ENCODE measurements at places on chromosomes 11 and 22. TPM values are rescaled to one million over a fixed set of nuclear protein-coding genes. Genes with fewer than 3 reads are reported as not detected.
A peak's percentile ranks its signal among the peaks of the same experiment; 100 is the strongest.

The ARHGAP20 gene
- 2.7 TPM for total RNA-seq

The SLC22A25 gene
- 2.0 TPM for total RNA-seq

The GUCY1A2 gene
- 3.2 TPM for total RNA-seq

The PHOX2A gene
- total RNA-seq: 0.14 TPM

The C22orf23 gene
- not detected for total RNA-seq

The RPLP2 gene
- 1,317 TPM for total RNA-seq

The PAMR1 gene
- total RNA-seq: 7.6 TPM

The DEPDC7 gene
- 10.4 TPM for total RNA-seq

The OR4A16 gene
- not detected for total RNA-seq

The TRPT1 gene
- 47.4 TPM for total RNA-seq

The LIF gene
- 17.8 TPM for total RNA-seq

- DNase-seq: no peak
Observed at GRCh38 chr11:68040101-68040956, 1.5 kb downstream of the TCIRG1 start.

- DNase-seq: no peak
Observed at GRCh38 chr11:749731-750130, 2.5 kb downstream of the TALDO1 start.

DNA sequence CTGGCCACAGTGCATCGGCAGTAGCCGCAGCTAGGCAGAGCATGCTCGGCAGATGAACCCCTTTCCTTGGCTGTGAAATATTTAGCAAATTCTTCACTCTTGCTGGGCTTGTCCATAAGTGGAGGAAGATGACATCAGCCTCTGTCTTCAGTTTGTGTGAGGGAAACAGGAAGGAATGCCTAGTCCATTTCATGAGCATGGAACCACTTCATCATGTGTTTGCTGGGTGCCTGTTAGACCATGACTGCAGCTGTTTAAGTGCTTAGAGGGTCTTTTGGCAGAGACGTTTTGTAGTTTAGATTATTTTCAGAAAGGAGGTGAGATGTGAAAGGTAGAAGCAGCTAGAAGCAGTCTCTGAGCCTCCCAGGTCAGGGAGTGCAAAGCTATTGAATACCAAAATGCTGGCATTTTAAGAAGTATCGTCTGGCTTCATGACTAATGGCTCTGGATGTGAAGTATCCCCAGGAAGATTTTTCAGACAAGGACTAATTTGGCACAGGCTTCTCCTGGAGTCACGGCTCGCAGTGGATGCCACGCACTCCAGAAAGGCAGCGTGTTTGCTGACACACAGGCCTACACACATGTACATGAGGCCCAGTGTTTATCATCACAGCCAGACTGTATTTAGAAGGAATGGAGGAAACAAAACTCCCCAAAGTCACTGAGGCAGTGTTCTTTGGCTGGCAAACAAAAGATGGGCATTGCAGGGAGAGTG lies 43.1 kb upstream of the GRAMD1B start:
- DNase-seq: no peak

- DNase-seq: no peak
Observed at GRCh38 chr11:19607656-19608360, 104.8 kb upstream of the NAV2 start.

GRCh38 chr11:14809466-14809865 lies 82.6 kb downstream of the CYP2R1 start:
- DNase-seq: no peak

DNA sequence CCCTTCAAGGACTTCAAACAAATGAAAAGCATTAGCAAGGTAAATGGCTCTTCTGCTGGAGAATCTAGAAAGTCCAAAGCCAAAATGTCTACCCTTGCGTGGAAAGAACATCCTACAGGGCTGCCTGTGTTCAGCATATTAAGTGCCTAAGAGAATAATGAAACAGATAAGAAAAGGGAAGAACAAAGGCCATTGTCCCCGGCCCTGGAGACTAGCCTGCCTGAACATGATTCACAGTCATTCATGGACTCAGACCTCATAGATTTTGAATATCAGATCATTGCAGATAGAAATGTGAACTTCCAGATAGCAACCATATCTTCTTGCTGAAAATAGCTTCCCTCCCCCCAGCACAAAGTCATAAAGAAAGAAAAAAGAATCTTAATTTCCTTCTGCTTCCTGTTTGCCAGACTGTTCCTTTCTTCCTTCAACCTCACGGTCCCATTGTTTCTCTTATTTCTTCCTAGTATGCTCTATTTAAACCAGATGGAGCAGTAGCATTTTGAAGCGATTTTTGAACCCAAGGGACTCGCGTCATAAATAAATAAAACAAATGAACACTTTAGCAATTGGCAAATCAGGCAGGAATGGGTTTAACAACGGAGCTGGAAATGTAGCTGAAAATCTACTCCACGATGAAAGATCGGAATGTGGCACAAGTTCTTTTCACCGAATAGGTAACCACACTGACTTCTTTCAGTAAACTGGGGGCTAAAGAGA lies 408.2 kb upstream of the CCDC90B start:
- DNase-seq: no peak

DNA sequence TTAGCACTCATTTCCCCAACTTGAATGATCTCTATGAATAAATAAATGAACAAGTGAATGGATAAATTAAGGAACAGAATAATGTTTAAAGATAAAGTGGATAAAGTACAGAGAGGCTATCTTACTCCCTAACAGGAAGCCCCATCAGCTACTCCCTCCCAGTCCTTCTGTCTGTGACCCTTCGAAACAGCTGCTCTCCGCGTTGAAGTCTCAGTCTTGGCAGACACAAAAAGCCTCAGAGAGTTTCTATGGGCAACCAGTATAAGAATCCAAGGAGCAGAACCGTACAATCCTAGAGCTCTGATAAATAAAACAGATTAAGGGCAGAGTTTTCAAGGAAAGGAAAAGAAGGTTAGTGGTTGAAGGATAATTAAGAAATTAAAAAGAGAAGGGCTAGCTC lies 35.0 kb downstream of the GUCY1A2 start:
- no peak for DNase-seq

DNA sequence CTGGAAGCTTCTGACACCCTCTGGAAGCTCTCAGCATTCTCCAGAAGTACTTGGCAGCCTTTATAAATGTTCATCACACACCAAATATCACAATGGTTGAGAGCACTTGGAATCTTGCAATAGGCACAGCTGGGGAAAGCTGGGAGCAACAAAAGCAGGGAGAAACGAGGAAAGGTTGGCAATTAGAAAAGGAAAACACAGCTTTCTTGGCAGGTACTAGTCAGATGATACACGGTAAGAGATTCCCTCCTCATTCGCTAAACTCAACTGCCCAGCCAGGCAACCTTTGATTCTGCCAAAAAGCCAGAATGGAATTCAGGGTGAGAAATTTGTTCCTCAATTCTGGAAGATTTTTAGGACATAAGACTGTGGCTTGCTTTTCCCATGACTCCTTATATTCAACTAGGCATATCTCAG lies 576.9 kb upstream of the ANO5 start:
- DNase-seq: no peak

DNA sequence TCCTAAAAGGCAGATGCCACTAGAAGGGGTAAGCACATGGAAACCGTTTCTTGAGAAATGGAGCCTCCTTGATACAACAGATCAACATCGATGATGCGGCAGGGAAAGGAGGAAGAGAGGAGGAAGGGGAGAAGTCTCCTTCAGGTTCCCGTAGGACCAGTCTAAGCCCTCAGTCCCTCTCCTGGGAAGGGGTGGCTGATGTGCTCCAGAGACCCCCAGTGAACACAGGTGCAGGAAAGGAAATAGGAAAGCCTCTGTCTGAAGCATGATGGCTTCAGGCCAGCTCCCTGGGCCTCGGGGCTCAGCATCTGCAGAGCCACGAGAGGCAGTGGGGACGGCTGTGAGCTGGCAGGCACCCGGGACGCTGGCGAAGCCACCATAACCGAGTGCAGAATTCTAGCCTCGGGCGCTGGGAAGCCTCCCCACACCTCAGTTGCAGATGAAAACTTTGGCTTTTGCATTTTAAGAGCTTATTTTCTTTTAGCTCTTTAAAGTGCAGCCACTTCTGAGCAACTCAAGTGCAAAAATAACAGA lies 1.8 kb downstream of the SPATA19 start:
- DNase-seq: no peak

DNA sequence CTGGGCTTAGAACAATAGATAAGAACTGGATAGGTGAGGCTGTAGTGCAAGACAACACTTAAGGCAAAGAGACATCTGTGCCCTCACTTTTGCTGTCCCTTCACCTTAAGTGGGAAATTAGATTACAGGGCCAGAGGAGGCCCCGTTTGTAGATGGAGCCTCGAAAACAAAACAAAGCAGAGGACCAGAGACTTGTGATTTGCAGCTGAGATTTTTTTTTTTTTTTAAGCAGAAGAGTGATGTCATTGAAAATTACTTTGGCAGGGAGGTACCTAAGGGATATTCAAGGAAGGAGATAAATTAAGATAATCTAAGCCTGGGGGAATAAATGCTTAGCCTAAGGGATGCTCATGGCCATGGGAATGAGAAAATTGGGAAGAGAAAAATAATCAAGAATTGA lies 31.4 kb downstream of the ZC3H12C start:
- DNase-seq: no peak

DNA sequence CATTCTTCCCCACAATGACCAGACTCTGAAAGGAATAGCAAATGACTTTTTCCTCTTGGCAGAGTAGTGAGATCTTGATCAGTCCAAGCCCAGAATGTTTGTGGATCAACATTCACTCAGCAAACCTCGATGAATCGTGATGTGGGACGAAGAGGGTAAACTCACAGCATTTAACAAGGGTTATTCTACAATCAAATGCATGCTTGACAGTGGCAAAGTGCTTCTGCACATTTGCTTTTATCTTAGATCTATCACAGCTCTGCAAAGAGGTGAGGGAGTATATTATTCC lies 31.8 kb downstream of the TMPRSS5 start:
- DNase-seq: no peak

DNA sequence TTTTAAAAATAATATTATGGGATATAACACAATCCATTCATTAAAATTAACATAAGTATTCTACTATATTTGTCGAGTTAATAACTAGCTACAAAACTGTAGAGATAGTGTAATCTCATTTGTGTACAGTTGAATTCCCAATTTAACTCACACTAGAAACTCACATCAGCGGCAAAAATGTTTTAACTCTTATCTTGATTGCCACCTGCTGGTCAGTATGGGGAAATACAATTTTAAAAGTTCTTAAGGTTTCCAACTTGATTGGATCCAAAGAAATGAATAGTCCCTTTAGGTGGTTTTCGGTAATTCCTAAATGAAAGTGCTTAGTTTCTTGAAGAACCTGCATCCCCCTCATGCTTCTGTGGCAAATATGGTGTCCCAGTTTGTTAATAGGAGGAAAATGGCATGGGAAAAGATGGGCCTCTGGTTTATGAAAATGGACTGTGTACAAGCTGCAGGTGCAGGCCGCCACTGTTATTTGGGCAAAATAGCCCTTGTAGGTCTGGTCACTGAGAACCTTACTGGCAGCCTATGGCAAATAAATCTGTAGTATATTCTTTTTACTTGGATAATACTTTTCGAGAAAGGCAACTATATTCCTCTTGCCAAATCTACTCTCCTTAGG lies 33.7 kb upstream of the SLC17A6 start:
- DNase-seq: no peak

GRCh38 chr22:38696606-38697424 lies 3.9 kb downstream of the JOSD1 start:
- DNase-seq: no peak

GRCh38 chr11:124768914-124769313 lies 6.8 kb upstream of the ESAM start:
- no peak for DNase-seq

- DNase-seq: no peak
Observed at GRCh38 chr11:73203790-73204189, 14.3 kb upstream of the P2RY2 start.

- peak; percentile 75 for DNase-seq
Observed at GRCh38 chr22:27670701-27671412, 130.7 kb downstream of the MN1 start.

- no peak for DNase-seq
Observed at GRCh38 chr11:115928811-115929210, 424.6 kb upstream of the CADM1 start.
